Stimulated activated CD8-positive, alpha-beta memory T cell treated with anti-CD3 and anti-CD28 coated beads, Interleukin-2, amount 100 ng/mL, for 1 hour (primary cell): ENCODE measurements at places on chromosomes 1 and 21.

GRCh38 chr1:217078078-217078690 lies 355.0 kb upstream of the ESRRG start:
- DNase-seq: no peak

- no peak for DNase-seq
These were observed 3.0 kb downstream of the USP1 start for GRCh38 chr1:62439652-62440371.

DNA sequence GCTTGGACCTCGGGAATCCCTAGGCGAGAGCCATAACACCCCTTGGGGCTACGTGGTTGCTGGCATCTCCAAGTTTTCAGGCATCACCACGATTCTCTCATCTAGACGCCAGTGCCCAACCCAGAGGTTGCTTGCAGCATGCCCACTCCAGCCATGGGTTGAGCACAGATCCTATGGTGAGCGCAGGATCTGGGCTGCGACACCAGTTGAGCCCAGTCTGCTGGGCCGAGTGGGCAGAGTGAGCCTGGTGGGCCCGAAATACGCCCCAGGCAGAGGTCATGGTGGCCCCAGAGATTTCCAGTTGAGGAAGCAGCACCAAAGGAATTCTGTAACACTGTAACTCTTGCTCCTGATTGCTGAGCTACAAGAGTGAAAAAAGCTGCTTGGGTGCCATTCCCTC lies 46.1 kb upstream of the GRIK1 start:
- no peak for DNase-seq

DNA sequence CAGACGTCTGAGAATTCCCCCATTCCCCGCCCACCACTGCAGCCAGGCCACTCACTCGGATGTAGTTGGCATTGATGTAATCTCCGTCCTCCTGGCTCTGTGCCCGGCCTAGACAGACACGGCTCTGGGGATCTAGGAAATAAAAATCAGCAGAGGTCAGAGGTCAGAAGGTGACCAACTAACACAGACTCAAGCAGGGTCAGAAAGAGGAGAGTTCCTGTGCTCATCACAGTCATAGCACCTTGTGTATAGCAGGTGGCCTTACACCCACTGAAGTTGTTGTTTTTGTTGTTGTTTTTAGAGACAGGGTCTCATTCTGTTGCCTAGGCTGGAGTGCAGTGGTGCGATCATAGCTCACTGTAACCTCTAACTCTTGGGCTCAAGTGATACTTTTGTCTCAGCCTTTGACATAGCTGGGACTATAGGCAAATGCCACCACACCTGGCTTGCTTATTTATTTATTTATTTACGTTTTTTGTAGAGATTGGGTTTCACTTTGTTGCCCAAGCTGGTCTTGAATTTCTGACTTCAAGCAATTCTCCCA lies 4.9 kb downstream of the PTPN7 start:
- DNase-seq: no peak

DNA sequence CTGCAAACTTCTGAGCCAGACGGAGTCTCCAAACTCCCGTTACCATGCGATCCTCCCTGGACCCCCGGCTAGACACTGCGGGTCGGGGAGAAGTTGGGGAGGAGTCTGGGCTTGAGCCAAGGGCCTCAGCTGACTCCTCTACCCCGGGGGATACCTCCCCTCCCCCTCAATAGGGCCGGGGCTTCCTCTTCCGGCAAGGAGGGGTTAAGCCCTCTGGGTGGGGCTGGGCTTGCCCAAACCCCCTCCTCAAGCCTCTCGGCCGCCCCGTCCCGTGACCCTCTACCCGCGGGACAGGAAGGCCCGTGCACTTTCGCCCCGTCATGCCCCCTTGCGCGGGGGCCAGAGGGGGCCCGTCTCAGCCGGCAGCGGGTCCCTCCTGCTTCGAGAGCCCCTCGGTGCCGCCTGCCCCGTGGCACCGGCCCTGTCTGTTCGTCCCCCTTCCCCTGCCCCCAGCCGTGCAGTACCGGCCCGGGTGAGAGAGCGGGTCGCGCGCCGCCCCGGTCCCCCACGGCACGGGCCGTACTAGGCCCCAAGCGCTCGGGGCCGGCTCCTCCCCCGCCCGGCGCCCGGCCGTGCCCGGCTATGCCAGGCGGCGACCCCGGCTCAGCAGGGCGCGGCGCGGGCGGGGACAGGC lies 652 bp downstream of the ARL8A start:
- no peak for DNase-seq

DNA sequence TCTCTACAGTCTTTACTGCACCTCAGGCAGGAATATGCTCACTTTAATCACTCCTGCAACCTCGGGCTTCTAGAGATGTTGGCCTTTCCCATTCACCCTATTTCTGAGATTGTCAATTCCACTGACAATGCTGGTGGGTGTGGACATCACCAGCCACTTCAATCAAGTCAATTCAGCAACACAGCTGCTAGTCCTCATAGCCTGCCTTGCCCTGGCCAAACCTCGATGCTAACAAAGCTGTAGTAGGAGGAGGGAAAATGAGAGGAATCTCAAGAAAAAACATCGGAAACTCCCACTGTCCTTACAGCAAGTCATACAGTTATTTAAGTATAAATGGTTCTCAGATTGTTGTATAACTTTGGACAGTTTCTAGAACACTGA lies 155.0 kb downstream of the KCNH1 start:
- DNase-seq: no peak

GRCh38 chr21:46613391-46613790 lies 8.5 kb upstream of the S100B start:
- DNase-seq: no peak

GRCh38 chr1:192936313-192937018 lies 122.7 kb downstream of the UCHL5 start:
- DNase-seq: no peak

GRCh38 chr21:36171741-36172331 lies 15.2 kb downstream of the DOP1B start:
- no peak for DNase-seq

- DNase-seq: no peak
These were observed at the start of gene RSPO1 for GRCh38 chr1:37634244-37634991. Gene RSPO1 (minus strand): TSS chr1:37634892. CDS start chr1:37629661, 5,231 bp downstream.

DNA sequence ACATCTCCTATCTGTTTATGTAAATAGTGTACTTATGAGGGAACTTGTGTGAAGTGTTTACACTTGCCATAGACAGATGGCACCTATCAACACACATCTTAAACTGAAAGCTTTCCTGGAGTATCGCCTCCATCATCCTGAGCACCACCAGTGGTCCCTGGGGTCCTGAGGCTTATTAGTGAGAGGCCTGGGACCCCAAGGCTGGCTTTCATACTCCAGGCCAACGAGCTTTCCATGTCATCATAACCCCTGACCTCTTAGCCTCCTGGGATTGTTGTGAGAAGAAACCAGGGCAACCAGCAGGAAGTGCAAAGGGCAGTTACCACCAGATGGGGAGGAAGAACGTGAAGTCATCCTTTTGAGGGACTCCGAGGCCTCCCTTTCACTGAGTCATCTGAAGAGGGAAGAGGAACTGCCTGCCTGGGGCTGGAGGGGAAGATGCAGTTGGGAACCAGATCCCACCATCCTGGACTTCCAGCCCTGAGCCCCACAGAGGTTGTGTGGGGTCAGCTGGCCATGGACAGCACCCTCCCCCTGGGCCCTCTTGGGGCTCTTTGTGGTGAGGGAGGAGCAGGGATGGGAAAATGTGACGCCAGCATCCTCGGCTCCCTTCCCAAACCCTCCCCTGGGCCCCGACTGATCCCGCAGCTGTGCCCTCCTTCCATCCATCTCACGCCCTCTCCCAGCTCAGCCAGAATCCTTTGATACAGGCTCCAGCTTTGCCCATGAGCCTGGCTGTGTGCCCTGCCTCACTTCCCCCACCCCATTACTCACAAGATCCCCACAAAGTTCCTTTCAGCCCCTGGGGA lies 5.8 kb downstream of the INKA2 start:
- no peak for DNase-seq

DNA sequence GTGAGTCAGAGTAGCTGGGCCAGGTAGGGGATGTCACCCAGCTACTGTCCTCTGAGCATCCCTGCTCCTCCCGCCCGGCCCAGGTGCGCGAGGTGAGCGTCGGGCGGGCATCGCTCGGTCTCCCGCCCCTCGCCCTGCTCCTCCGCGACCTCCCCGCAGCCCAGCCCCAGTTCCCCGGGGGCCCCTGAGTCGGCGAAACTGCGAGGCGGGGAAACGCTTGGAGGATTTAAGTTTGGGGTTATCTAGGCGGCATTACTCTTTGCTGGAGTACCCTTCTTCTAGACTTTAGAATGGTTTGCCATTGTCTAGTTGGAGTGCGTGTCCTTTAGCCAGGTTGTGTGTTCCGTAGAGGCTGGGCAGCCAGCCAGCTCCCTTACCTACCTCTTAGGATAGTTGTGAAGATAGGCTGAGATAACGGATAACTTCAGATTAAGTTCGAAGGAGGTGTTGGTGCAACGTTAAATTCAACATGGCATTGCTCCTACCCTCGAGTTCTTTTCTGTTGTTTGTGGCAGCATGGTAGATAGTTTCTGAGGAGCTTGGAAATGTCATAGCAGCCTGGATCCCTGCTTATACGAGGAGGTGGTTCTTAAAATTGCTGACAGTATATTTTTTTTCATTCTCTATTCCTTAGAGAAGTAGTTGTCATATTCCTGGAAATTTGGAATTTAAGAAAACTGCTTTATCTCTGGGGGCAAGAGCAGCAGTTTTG lies 697 bp downstream of the AGO3 start:
- DNase-seq: no peak

DNA sequence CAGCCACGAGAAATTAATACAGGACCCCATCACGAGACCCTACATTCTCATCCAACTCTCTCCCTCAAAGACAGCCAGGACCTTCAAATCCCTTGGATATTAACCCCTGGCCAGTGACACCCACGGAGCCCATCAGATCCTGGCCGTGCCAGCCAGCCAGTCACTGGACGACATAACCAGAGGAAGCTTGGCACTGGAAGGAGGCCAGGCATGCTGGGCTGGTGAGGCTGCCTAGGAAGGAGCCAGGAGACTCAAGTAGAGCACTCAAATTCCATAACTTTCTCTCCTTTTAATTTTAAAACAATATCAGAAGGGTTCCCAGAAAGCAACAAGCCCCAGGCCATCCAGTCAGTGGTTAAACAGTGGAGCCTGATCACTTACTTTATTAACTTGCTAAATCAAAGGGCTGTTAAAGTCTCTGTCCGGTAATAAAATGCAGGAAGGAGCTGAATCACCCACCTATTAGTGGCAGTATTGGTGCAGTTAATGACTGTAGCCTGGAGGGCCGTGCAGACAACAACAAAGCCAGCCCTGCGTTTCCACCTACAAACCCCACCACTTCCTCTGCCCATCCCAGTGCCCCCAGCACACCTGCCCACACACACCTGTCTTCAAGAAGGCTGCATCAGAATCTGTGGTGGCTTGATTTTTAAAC lies 78.0 kb downstream of the HIVEP3 start:
- no peak for DNase-seq

DNA sequence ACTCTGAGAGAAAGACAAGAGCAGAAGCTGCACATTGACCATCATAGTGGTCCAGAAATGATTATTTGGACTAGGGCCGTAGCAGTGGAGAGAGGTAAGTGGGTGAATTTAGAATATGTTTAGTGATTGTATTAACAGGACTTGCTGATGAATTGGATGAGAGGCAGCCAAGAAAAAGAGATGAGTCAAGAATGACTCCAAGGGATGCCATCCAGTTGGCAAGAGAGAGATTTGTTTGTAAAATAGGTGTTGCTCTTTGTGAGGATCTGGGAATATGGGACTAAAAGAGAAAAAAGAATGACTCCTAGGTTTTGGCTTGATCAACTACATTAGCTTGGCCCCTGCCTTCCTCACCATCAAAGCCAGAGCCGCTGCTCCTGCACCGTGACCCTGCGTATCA lies 54.2 kb upstream of the ARTN start:
- DNase-seq: no peak

DNA sequence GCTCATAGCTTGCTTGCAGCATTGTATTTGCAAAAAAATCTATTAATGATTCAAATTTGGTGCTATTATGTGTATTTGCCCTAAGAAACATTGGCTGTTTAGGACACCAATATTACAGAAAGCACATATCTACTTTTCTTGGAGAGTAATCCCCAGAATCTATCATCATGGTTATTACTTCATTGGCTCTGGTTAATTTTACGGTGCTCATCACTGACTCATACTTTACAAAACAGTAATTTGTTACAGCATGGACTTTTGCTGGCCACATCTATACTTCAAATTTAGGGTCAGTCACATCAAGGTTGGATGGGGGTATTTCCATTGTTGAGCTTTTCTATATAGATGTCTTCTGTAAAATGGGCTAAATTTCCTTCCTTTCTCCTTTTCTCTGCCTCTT lies 45.7 kb downstream of the SH3GLB1 start:
- DNase-seq: no peak

- DNase-seq: no peak
These were observed 23.9 kb upstream of the TMEM52 start for GRCh38 chr1:1942753-1943656.

DNA sequence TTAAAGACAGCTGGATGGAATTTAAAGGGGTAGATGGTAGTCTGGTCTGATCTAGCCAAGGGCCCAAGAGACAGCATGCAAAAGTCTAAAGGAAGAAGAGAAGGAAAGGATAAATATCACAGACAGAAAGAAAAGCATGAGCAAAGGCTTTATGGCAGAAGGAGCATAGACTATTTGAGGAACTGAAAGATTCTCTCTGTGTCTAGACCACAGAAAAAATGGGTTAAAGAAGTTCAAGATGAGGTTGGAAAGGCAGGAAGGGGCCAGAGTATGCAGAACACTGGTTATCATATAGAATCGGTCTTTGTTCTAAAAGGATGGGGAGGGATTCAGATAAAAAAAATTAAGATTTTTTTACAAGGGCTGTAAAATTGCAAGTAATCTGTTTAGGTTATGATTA lies 136.8 kb upstream of the SGIP1 start:
- DNase-seq: no peak

DNA sequence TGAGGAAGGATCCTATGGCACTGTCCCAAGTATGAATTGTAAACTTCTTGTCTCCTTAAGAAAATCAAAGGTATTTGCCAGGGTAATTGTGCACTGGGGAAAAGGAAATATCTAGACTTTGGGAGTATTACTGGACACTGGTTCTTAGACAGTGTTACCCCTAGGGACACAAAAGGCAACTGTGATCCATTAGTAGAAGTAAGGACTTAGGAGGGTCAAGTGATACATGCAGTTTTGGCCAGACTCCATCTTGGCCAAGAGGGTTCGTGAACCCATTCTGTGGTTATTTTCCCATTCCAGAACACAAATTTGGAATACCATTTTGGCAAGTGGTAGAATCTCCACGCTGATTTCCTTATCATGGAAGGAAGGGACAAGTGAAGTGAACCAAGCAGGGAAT lies 98.1 kb downstream of the TM2D1 start:
- DNase-seq: no peak

DNA sequence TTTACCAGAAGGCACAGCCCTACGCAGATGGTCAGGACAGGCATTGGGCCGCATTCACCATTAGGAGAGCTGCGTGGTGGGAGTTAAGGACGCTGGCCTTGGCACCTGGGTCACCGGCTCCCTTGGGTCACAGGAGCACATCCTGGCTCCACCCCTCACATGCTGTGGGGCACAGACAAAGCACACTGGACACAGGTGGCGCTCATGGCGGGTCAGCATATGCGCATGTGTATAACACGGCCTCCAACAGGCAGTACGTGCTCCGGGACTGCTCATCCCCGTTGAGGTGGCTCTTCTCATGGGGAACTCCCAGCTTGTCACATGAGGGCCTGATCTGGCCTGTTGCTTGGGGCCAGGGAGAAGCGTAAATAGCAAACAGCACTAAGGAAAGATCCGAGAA lies 25.0 kb downstream of the PGBD5 start:
- DNase-seq: no peak

GRCh38 chr1:171913385-171913784 lies 72.1 kb downstream of the DNM3 start:
- no peak for DNase-seq

GRCh38 chr1:192589813-192590212 lies 14.2 kb downstream of the RGS1 start:
- no peak for DNase-seq
